ENCODE measurements at places on chromosomes 1 and 21. TPM values are rescaled to one million over a fixed set of nuclear protein-coding genes. Genes with fewer than 3 reads are reported as not detected.
A peak's percentile ranks its signal among the peaks of the same experiment; 100 is the strongest.

- DNase-seq, result no peak
- no peak overlapping the region for H3K27ac ChIP-seq
- H3K27me3 ChIP-seq, result peaks cover 10% of the 10 kb centered on the region
- H3K4me1 ChIP-seq, result peaks cover 8% of the 10 kb centered on the region
- H3K36me3 ChIP-seq, result no peaks in the 10 kb centered on the region
- no peak overlapping the region for H3K4me3 ChIP-seq
Measured at GRCh38 chr1:9630331-9631111, 21.0 kb upstream of the PIK3CD start.

DNA sequence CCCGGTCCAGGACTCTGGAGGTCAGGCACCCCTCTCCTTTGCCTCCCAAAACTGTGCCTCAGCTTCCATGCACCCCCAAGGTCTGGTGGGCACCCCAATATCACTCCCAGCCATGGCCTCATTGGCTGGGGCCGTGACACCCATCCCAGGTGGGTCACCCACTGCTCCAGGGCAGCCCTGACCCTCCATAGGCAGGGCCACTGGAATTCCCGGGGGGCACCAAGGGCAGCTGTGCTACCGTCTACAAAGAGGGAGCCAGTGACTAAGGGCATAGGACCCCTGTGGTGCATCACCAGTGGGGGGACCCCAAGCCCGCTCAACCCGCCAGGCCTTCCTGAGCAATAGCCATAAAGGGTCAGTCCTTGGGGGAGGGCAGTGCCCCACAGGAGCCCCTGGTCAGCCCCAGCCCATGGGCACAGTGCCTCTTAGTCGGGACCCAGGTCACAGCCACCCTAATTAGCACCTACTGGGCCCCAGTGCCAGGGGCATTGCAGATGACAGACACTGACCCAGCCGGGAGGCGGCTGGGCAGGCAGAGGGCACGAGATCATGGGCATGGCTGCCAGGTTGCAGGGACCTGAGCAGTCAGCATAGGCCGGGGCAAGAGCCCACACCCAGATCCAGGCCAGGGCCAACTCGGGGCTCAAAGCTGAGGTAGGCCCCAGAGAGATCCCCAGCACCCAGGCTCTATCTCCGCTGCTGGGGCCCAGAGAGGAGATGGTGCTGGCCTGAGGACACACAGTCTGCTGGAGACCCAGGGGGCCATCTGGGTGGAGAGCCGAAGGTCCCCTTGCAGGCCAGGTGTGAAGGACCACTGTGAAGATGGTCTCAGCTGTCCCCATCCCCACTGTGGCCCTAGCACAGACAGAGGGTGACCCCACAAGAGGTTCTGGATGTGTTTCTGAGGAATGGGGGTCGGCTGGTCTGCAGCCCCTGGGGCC, 19.0 kb upstream of the ARF1 start:
- H3K4me3 ChIP-seq, result no peak overlapping the region
- peaks cover 4% of the 10 kb centered on the region for H3K4me1 ChIP-seq
- DNase-seq, result no peak

- no peak for DNase-seq
- H3K27ac ChIP-seq, result no peak within 1 kb of the TSS
- no peaks in the 10 kb centered on the region for H3K36me3 ChIP-seq
- peaks cover 11% of the 10 kb centered on the region for H3K4me1 ChIP-seq
- H3K4me3 ChIP-seq, result no peak within 1 kb of the TSS
- peaks cover 34% of the 10 kb centered on the region for H3K27me3 ChIP-seq
Measured at GRCh38 chr1:24111996-24112779, at the start of gene MYOM3. Gene MYOM3 (minus strand): TSS chr1:24112135. CDS start chr1:24108636, 3,499 bp downstream.

NUDT4B gene
- total RNA-seq, result not detected

DNA sequence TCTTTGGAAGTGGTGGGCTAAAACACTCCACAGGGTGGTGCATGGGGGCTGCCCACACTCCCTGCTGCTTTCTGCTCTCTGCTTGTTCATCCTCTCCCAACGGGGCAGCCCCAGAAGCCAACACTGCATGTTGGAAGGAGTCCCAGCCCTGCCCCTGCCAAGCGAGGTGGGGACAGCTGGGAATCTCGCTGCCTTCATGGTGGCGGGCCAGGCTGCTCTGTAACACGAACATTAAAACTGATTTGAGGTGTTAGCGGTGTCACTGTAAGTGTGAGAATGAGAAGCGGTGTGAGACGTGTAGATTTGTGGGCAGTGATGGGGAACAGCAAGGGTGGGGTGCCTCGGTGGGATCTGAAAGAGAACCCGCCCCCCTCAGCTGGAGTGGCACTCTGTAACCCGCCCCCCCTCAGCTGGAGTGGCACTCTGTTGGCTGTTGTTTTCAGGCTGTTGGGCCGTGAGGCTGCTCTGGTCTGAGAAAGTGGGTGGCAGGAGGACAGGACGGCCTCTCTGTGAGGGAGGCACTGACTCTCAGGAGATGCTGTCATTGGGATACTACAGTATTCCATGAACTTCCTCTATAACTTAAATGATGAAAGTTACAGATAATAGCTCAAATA, 80.9 kb downstream of the PCBP3 start:
- H3K27me3 ChIP-seq, result no peaks in the 10 kb centered on the region
- no peak overlapping the region for H3K4me3 ChIP-seq
- no peaks in the 10 kb centered on the region for H3K4me1 ChIP-seq
- peak overlapping the region; percentile 35 for H3K27ac ChIP-seq

GRCh38 chr1:114026797-114027196, 47.5 kb downstream of the OLFML3 start:
- no peaks in the 10 kb centered on the region for H3K36me3 ChIP-seq
- no peak overlapping the region for H3K4me3 ChIP-seq
- no peak overlapping the region for H3K27ac ChIP-seq
- H3K4me1 ChIP-seq, result peaks cover 8% of the 10 kb centered on the region

NHLH1 gene
- 10.6 TPM for total RNA-seq

DNA sequence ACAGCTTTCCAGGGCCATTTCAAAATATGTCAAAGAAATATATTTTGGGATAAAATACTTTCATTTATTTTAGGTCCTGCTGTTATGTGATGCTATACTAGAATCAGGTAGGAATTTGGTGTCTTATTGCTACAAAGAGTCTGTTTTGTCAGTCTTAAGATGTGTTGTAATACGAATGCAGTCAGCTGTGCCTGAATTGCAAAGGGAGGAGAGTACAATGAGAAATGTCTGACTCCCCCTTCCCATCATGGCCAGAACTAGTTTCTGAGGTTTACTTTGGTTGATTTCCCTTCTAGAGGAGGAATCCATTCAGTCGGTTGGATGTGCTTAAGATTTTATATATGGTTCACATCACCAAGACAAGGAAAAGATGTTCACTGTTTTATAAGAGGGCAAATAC, 75.7 kb upstream of the TNFSF18 start:
- no peaks in the 10 kb centered on the region for H3K27me3 ChIP-seq
- DNase-seq, result no peak
- no peak overlapping the region for H3K27ac ChIP-seq
- peaks cover 19% of the 10 kb centered on the region for H3K4me1 ChIP-seq

- no peak overlapping the region for H3K4me3 ChIP-seq
- H3K4me1 ChIP-seq, result peaks cover 35% of the 10 kb centered on the region
- no peaks in the 10 kb centered on the region for H3K36me3 ChIP-seq
- no peak for DNase-seq
Measured at GRCh38 chr1:229031061-229031460, 239.8 kb upstream of the RAB4A start.

GRCh38 chr1:198922638-198923430, 284.0 kb downstream of the PTPRC start:
- no peaks in the 10 kb centered on the region for H3K27me3 ChIP-seq
- H3K4me3 ChIP-seq, result no peak overlapping the region

GRCh38 chr21:28380241-28380640, 612.4 kb downstream of the LTN1 start:
- H3K4me3 ChIP-seq, result no peak overlapping the region
- H3K4me1 ChIP-seq, result peaks cover 16% of the 10 kb centered on the region
- H3K36me3 ChIP-seq, result no peaks in the 10 kb centered on the region
- H3K27me3 ChIP-seq, result no peaks in the 10 kb centered on the region
- DNase-seq, result no peak
- no peak overlapping the region for H3K27ac ChIP-seq

DNA sequence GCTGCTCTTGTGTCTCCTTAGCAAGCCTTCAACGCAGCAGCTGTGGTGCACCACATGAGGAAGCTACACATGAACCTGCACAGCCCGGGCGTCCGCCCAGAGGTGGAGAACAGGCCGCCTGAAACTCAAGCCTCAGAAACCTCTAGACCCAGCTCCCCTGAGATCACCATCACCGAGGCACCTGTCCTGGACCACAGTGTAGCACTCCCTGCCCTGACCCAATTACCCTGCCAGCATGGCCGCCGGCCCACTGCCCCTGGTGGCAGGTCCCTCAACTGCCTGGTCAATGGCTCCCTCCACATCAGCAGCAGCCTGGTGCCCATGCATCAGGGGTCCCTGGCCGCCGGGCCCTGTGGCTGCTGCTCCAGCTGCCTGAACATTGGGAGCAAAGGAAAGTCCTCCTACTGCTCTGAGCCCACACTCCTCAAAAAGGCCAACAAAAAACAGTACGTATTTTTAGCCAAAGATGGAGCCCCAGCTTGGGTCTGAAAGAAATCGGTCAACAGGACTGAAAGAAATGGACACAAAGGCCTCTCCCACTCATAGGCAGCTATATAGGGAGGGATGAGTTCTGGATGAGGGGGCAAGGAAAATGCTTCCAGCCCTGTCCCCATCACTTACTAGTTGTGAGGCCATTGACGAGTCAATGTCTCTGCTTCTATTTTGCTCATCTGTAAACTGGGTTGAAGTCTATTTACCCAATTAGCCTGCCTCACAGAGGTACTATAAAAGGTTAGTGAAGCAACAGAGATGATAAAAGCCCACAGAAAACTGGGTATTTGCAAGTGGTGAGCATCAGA, 28.5 kb downstream of the CAMK1G start:
- H3K4me3 ChIP-seq, result no peak overlapping the region
- no peaks in the 10 kb centered on the region for H3K4me1 ChIP-seq
- no peak overlapping the region for H3K27ac ChIP-seq
- no peaks in the 10 kb centered on the region for H3K36me3 ChIP-seq

ILDR2 gene
- 30.3 TPM for total RNA-seq

GRCh38 chr1:55382806-55383305, 167.7 kb upstream of the USP24 start:
- no peak overlapping the region for H3K27ac ChIP-seq
- DNase-seq, result no peak
- H3K4me3 ChIP-seq, result no peak overlapping the region
- H3K4me1 ChIP-seq, result no peaks in the 10 kb centered on the region

FCGR3A gene
- total RNA-seq, result not detected

- H3K27me3 ChIP-seq, result no peaks in the 10 kb centered on the region
- DNase-seq, result no peak
- no peaks in the 10 kb centered on the region for H3K36me3 ChIP-seq
- H3K27ac ChIP-seq, result no peak overlapping the region
Measured at GRCh38 chr1:172991674-172992400, 58.9 kb downstream of the TNFSF18 start.

NKAIN1 gene
- 73.2 TPM for total RNA-seq

- no peaks in the 10 kb centered on the region for H3K36me3 ChIP-seq
- H3K27me3 ChIP-seq, result no peaks in the 10 kb centered on the region
- H3K27ac ChIP-seq, result peak overlapping the region; percentile 86
- peaks cover 68% of the 10 kb centered on the region for H3K4me1 ChIP-seq
- peak overlapping the region; percentile 83 for H3K4me3 ChIP-seq
Measured at GRCh38 chr1:203671521-203672278, 45.1 kb downstream of the ATP2B4 start.

RSPH1 gene
- total RNA-seq, result 1.0 TPM

- peak overlapping the region; percentile 6 for H3K4me3 ChIP-seq
- H3K27ac ChIP-seq, result no peak overlapping the region
- peaks cover 3% of the 10 kb centered on the region for H3K27me3 ChIP-seq
- H3K36me3 ChIP-seq, result no peaks in the 10 kb centered on the region
- peak; percentile 37 for DNase-seq
- H3K4me1 ChIP-seq, result peaks cover 22% of the 10 kb centered on the region
Measured at GRCh38 chr1:89987159-89987819, 7.6 kb upstream of the ZNF326 start.

DNA sequence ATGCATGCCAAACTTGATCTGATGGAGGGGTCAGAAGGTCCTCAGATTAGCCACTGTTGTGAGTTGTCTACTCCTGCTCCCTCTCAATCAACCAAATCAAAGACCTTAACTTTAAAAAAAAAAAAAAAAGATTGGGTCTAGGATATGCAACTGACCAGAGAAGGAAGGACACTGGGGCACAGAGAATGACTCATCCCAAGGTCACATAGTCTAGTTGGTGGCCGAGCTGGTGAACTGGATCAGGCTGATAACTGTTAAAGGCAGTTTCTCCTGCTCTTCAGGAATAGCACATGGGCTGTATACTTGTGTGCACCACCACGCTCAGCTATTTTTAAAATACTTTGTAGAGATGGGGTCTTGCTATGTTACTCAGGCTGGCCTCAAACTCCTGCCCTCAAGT, 14.8 kb upstream of the S100A7 start:
- no peak for DNase-seq
- no peak overlapping the region for H3K27ac ChIP-seq
- no peak overlapping the region for H3K4me3 ChIP-seq
- H3K36me3 ChIP-seq, result peaks cover 2% of the 10 kb centered on the region

DNA sequence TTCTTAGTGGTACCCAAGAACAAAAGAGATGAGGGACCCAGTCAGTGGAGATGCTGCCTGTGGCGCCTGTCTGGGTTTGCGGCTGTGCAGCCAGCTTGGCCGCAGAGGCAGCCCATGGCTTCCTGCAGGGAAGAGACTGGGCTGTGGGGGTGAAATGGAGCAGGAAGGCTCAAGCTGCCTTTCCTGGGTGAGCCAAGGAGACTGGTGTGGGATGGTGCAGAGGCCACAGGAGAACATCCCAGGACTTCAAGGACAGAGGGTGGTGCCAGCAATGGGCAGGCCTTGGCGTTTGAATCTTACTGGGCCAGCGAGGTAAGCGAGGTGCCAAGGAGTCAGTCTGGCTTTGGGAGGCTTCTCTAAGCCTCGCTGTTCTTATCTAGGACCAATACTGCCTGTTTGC, 26.4 kb downstream of the KCNA10 start:
- DNase-seq, result no peak
- peaks cover 21% of the 10 kb centered on the region for H3K4me1 ChIP-seq
- no peaks in the 10 kb centered on the region for H3K36me3 ChIP-seq
- no peaks in the 10 kb centered on the region for H3K27me3 ChIP-seq
- peak overlapping the region; percentile 62 for H3K27ac ChIP-seq
- no peak overlapping the region for H3K4me3 ChIP-seq

GRCh38 chr21:35102488-35103371, 53.6 kb upstream of the RUNX1 start:
- DNase-seq, result no peak
- no peak overlapping the region for H3K27ac ChIP-seq
- no peak overlapping the region for H3K4me3 ChIP-seq
- H3K4me1 ChIP-seq, result no peaks in the 10 kb centered on the region

DNA sequence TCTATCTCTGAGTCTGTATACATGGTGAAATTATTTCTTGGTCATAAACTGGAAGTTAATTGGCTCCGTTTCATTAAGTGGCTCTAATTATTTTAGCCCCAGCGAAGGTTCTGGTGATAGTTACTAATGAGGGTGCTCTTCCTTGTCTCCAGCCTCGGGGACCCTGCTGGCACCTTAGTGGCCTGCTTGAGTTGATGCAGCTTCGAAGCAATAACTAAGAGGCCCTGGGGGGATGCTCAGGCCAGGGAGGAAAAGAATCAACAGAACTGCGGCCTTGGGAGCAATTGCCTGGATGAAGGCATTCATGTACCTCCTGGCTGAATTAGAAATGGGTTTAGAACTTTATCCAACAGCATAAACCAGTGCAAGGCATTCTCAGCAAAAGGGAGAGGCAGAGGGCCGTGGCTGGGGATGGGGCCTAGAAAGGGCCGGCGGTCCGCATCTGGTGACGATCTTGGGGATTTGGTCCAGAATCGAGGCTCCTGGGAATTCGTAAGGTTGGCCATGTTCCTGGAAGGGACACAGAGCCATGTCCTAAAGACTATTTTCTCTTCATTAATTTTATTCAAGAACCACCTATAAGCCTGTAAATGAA, 100.0 kb upstream of the AJAP1 start:
- peaks cover 46% of the 10 kb centered on the region for H3K27me3 ChIP-seq
- H3K36me3 ChIP-seq, result no peaks in the 10 kb centered on the region
- H3K4me1 ChIP-seq, result no peaks in the 10 kb centered on the region
- no peak overlapping the region for H3K4me3 ChIP-seq
- H3K27ac ChIP-seq, result no peak overlapping the region
- DNase-seq, result no peak

CCDC27 gene
- total RNA-seq, result not detected
